Astrocyte of the cerebellum (primary cell): ENCODE measurements at places on chromosomes 13 and 19.

DNA sequence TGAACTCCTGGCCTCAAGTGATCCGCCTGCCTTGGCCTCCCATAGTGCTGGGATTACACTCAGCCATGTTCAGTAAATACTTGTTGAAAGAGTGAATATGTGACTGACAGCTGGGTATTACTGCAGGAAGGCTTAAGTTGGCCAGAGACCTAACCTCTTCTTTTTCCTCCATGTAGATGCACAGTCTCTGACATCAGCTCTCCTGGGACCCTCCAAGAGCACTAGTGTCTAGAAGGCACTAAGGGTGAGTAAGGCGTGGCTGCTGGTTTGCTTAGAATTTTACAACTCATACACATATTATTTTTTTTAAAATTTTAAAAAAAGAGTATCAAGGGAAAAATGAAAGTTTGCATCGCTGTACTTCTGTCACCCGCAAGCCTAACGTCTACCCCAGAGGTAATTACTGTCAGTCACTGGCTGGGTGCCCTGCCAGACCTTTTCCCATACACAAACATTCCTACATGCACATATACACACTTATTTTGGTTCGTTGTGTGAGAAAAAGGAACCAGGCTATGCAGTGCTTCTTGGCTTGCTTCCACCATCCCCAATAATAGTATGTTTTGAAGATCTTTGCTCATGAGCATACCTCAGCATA lies 122.0 kb downstream of the SIPA1L3 start:
- no peak for DNase-seq

DNA sequence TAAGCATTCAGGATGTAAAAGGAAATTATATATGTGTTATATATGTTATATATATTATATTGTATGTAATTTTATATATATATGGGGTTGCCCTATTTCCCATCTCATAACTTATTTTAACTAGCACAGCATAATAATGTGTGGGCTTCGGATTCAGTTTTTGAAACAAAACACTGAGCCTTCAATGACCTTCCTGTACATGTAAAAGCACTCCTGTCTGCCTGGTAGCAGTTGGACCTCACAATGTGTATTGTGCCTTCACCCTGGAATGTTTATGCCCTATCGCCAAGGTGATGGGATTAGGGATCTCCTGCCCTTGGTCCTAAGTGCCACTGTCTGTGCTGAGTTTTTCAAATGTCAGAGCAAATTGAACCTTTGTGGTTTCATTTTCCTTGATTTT lies 968.8 kb downstream of the TUBA3C start:
- DNase-seq, result no peak

DNA sequence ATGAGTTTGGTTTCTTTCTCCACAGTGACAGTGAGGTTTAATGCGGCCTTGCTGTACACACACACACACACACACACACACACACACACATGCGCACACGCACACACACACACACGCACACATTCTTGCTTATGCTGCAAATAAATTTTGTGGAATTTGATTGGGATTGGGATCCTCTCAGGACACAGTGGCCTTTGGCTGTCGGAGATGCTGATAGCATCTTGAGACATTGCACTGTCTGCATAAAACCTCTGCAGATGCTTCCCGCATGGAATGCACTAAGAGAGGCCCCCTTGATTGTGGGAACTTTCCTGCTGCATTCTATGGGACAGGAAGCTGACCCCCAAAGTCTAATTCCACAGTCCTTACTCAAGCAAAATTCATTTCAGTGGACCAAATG lies 145.6 kb downstream of the FLT1 start:
- DNase-seq, result no peak

- DNase-seq, result no peak
Observed at GRCh38 chr19:4115050-4115817, 8.7 kb downstream of the MAP2K2 start.

DNA sequence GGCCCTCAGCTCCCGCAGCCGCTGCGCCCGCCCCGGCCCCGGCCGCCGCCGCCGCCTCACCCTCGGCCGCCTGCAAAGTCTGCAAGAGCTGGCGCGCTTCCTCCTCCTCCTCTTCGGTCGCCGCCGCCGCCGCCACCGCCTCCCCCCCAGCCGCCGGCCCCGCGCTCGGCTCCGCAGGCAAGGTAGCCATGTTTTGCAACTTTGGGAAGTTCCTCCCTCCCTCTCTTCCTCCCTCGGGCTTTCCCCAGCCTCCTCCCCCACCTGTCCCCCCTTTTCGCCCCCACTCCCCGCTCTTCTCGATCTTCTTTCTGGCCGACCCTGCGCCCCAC lies 433 bp downstream of the SIX5 start:
- DNase-seq, result no peak

DNA sequence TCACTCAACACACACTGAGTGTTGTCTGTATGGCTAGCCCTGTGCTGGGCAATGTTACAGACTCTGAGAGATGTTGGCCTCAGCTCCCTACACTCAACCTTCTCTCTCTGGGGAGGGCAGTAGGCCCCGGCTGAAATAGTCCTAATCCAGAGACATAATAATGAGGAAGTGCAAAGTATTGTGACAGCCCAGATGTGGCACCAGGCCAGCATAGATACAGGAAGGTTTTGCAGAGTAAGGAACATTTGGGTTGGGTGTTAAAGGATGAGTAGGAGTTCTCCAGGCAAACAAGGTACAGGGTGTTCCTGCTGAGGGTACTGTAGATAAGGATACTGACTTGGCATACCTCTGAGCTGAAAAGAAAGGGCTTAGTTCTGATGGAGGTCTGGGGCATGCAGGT lies 2.4 kb downstream of the LIN7B start:
- DNase-seq, result no peak

- no peak for DNase-seq
Observed at GRCh38 chr19:7575434-7576040, 20.1 kb upstream of the CAMSAP3 start.

GRCh38 chr19:10611907-10612306 lies 13.4 kb upstream of the SLC44A2 start:
- no peak for DNase-seq

GRCh38 chr19:31548941-31549340 lies 199.7 kb upstream of the TSHZ3 start:
- DNase-seq, result no peak

GRCh38 chr19:37007587-37008220 lies 70.5 kb upstream of the ZNF420 start:
- DNase-seq, result no peak

GRCh38 chr13:102275969-102276368 lies 125.9 kb downstream of the FGF14 start:
- DNase-seq, result no peak

DNA sequence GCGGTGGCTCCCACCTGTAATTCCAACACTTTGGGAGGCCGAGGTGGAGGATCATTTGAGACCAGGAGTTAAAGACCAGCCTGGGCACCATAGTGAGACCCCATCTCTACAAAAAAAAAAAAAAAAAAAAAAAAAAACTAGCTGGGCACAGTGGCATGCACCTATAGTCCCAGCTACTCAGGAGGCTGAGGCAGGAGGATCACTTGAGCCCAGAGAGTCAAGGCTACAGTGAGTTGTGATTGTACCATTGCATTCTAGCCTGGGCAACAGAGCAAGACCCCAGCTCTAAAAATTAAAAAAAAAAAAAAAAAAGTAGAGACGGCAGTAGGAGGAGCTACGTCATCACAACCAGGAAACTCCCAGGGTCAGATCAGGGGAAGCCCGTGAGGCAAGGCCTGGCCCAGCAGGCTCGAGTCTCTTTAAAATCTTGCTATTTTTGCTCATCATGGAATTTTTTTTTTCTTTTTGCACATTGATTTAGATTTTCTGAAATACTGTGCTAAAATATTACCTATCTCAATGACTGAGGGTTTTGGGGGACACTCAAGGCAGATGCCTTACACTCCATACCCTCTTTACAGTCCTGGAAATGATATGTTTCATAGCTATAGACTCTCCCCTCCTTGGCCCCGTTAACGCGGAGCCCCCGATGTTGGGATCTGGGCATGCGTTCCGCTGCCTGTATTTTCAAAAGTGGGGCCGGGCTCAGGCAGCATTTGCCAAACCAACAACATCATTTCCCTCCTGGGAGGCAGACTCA lies 44.4 kb upstream of the USE1 start:
- DNase-seq, result no peak

GRCh38 chr13:25733696-25734435 lies 317.9 kb downstream of the SHISA2 start:
- DNase-seq, result no peak

- no peak for DNase-seq
Observed at GRCh38 chr19:362683-363082, 18.1 kb upstream of the MIER2 start.

GRCh38 chr13:49669735-49670309 lies 21.5 kb downstream of the EBPL start:
- DNase-seq, result peak; percentile 66

DNA sequence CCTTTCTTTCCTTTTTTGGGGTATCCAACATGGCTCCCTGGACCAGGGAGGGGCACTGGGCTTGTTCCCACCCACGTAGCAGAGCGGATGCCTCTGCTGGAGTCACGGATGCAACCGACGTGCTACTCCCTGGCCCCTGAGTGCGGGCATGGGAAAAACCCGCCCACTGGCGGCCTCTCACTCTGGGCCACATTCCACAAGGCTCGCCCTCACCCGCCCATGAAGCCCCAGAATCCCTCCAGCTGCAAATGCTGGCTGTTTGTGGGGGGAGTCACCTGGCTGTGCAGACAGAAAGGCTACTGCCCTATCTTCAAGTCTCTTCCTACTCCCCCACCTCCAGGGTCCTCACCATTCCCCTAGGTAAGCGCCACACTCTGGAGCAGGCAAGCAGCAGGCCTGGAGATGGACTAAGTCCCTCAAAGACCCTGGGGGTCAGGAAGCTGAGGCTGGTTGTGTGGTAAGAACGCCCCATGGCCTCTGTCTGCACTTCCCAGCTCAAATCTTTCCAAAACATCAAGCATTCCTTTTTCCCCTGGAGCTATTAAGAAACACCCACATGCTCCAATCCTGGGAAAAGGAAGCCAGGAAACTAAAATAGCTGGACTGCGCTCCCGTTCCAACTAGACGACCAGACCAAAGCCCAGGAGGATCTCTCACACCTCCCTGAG lies 17.9 kb upstream of the EPHX3 start:
- peak; percentile 78 for DNase-seq

GRCh38 chr13:46552889-46553520 lies at the start of gene LRCH1:
Gene LRCH1, plus strand, starts transcription at chr13:46553170. Its CDS starts 227 bp downstream, at chr13:46553397.
- peak; percentile 63 for DNase-seq

GRCh38 chr19:49499030-49499670 lies 2.9 kb downstream of the RPS11 start:
- no peak for DNase-seq

DNA sequence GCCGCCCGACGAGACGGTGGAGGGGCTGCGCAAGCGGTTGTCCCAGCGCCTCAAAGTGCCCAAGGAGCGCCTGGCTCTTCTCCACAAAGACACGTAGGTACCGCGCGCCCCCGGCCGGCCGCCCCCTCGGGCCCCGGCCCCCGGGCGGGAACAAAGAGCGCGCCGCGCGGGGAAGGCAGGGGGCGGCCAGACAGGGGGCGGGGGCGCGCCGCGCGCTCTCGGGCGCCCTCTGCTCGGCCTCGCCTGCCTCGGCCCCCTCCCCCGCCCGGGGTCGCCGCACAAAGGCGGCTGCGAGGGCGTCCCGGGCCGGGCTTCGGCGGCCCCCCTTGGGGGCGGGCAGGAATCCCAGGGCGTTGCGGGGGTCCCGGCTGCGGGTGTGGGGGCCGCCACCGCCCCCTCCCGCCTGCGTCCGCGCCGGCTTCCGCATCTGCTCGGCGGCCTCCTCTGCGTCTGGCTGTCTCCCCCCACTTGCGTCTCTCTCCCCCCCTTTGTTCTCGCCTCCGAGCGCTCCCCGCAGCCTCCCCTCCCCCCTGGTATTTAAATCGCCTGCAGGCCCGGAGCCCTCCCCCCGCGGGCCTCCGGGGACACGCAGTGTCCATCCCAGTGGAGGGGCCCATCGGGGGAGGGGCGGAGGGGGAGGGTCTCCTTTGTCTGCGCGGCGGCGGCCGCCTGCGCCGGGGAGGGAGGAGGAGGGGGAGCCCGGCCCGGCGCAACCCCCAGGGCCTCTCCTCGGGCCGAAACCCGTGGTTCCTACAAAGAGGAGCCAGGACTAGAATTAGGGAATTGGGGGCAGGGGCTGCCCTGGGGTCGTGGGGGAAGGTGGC lies 2.3 kb downstream of the MIDN start:
- no peak for DNase-seq

DNA sequence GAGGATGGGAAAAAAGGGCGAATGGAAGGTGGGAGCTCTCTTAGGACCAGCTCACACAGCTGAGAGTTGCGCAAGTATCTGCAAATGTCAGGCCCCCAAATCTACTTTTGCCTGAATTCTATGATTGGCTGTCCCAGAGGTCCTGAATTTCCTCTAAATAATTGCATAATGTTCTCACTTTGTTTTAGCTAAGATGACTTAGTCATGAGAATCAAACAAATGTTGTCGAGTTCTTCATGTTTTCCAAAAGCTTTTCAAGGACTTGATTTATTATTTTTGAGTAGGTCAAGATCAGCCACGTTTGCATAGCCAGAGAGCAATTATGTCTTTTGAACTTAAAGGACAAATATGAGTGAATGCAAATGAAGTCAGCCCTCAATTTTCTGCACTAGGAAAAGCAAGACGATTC lies 246.6 kb upstream of the MAB21L1 start:
- DNase-seq, result no peak

- DNase-seq, result no peak
Observed at GRCh38 chr13:43033038-43033437, 9.7 kb downstream of the DNAJC15 start.

DNA sequence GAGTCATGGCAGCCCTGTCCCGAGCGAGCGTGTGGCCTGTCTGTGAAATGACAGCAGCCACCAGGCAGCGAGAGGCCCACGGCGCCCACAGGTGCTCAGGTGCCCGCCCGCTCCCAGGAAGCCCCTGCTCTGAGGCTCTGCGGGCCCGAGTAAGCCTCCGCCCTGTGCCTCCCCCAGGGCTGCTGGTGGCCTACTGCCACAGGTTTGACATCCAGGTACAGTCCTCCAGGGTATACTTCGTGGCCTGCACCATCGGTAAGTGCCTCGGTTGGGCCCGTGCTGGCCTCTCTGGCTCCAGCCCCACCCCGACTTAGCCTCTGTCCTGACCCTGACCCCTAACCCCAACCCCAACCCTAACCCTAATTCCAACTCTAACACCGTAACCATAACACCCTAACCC lies 15.0 kb upstream of the TMPRSS9 start:
- DNase-seq, result no peak

- DNase-seq, result no peak
Observed at GRCh38 chr19:55365245-55365644, 2.2 kb upstream of the GARIN5B start.
